ENCODE measurements at places on chromosomes 6 and 20. TPM values are rescaled to one million over a fixed set of nuclear protein-coding genes. Genes with fewer than 3 reads are reported as not detected.

GRCh38 chr6:104537180-104537579 is 322.5 kb downstream of the HACE1 start:
- no peaks in the 10 kb centered on the region for H3K36me3 ChIP-seq
- H3K27me3 ChIP-seq, result no peaks in the 10 kb centered on the region
- H3K4me3 ChIP-seq, result no peak overlapping the region
- DNase-seq, result no peak
- H3K4me1 ChIP-seq, result peaks cover 4% of the 10 kb centered on the region
- no peak overlapping the region for H3K27ac ChIP-seq

- no peak for DNase-seq
- H3K27ac ChIP-seq, result no peak overlapping the region
- H3K27me3 ChIP-seq, result no peaks in the 10 kb centered on the region
- no peaks in the 10 kb centered on the region for H3K36me3 ChIP-seq
These were observed 15.0 kb upstream of the TRAM2 start for GRCh38 chr6:52591832-52592231.

DNA sequence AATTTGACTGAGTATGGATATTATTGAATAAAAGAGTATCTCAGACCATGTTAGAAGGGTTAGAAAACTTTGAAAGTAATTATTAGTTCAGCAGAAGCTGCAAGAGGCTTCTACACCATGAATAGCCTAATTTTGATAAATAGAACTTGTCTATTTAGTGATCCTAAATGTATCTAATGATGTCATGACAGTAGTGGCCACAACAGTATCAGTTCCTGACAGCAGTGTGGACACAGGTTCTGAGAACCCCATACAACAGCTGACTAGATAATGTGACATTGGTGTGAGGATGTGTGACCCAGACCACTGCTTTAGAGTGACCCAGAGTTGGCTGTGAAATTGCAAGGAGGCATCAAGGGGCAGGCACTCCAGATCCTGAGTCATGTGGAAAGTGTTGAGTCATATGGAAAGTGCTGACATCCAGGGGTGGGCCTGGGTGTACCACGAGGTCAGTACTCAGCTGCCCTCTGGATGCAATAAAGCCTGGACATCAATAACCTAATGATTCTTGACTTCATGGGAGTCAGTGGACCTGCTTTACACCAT is 754.7 kb downstream of the DHX35 start:
- DNase-seq, result no peak
- no peaks in the 10 kb centered on the region for H3K4me1 ChIP-seq
- H3K27ac ChIP-seq, result no peak overlapping the region
- no peak overlapping the region for H3K4me3 ChIP-seq
- H3K27me3 ChIP-seq, result no peaks in the 10 kb centered on the region

- H3K4me3 ChIP-seq, result no peak overlapping the region
- peaks cover 90% of the 10 kb centered on the region for H3K36me3 ChIP-seq
- H3K27ac ChIP-seq, result no peak overlapping the region
These were observed 20.0 kb downstream of the MOCS1 start for GRCh38 chr6:39914239-39914638.

GRCh38 chr20:47598911-47599744 is 97.4 kb downstream of the NCOA3 start:
- no peak overlapping the region for H3K4me3 ChIP-seq
- no peaks in the 10 kb centered on the region for H3K27me3 ChIP-seq
- no peak overlapping the region for H3K27ac ChIP-seq
- DNase-seq, result no peak
- peaks cover 4% of the 10 kb centered on the region for H3K4me1 ChIP-seq

GRCh38 chr6:48512390-48512789 is 401.4 kb upstream of the PTCHD4 start:
- no peaks in the 10 kb centered on the region for H3K4me1 ChIP-seq
- H3K36me3 ChIP-seq, result no peaks in the 10 kb centered on the region
- no peak overlapping the region for H3K4me3 ChIP-seq
- no peak for DNase-seq
- no peaks in the 10 kb centered on the region for H3K27me3 ChIP-seq

GRCh38 chr6:26598267-26598666 is 1.5 kb downstream of the ABT1 start:
- no peak overlapping the region for H3K27ac ChIP-seq
- no peaks in the 10 kb centered on the region for H3K27me3 ChIP-seq
- peaks cover 33% of the 10 kb centered on the region for H3K4me1 ChIP-seq
- no peak overlapping the region for H3K4me3 ChIP-seq
- DNase-seq, result no peak

- H3K27me3 ChIP-seq, result no peaks in the 10 kb centered on the region
- DNase-seq, result no peak
- H3K36me3 ChIP-seq, result peaks cover 15% of the 10 kb centered on the region
These were observed 9.2 kb downstream of the TP53INP2 start for GRCh38 chr20:34713194-34713943.

DNA sequence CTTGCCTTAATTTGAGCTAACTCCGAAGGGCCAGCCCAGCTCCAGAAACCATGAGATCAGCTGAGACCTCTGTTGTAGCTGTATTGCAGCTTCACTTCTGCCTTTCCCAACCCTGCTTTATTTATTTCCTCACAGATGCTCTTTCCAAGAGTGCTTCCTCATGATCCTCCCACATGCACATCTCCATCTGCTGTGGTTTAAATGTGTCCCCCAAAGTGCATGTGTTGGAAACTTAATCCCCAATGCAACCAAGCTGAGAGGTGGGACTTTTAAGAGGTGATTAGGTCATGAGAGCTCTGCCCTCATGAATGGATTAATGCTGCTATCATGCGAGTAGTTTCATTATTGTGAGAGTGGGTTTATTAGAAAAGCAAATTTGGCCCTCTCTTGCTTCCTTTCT is 164.4 kb upstream of the TAB2 start:
- H3K27ac ChIP-seq, result no peak overlapping the region
- DNase-seq, result no peak
- H3K36me3 ChIP-seq, result no peaks in the 10 kb centered on the region
- H3K27me3 ChIP-seq, result no peaks in the 10 kb centered on the region
- H3K4me1 ChIP-seq, result peaks cover 3% of the 10 kb centered on the region

GRCh38 chr20:7650086-7650879 is 290.0 kb downstream of the HAO1 start:
- no peak overlapping the region for H3K27ac ChIP-seq
- no peaks in the 10 kb centered on the region for H3K27me3 ChIP-seq
- H3K36me3 ChIP-seq, result no peaks in the 10 kb centered on the region
- DNase-seq, result no peak
- no peaks in the 10 kb centered on the region for H3K4me1 ChIP-seq

- no peak overlapping the region for H3K4me3 ChIP-seq
- no peak for DNase-seq
- H3K36me3 ChIP-seq, result no peaks in the 10 kb centered on the region
These were observed 395.8 kb downstream of the TFAP2B start for GRCh38 chr6:51214442-51214841.

- H3K27me3 ChIP-seq, result no peaks in the 10 kb centered on the region
- H3K27ac ChIP-seq, result no peak overlapping the region
- H3K36me3 ChIP-seq, result no peaks in the 10 kb centered on the region
- no peak for DNase-seq
These were observed 708.2 kb downstream of the PRKN start for GRCh38 chr6:162019349-162019748.

The NOTCH4 gene
- polyA plus RNA-seq, result 22.3 TPM

The LRRC1 gene
- 12.2 TPM for polyA plus RNA-seq

The C20orf144 gene
- polyA plus RNA-seq, result 0.31 TPM

The KHDC1L gene
- polyA plus RNA-seq, result 0.23 TPM

The TRAPPC3L gene
- not detected for polyA plus RNA-seq

The KIF25 gene
- 0.31 TPM for polyA plus RNA-seq

Data from stomach (tissue), 19 donors.